ENCODE measurements at places on chromosomes 11 and 22.

DNA sequence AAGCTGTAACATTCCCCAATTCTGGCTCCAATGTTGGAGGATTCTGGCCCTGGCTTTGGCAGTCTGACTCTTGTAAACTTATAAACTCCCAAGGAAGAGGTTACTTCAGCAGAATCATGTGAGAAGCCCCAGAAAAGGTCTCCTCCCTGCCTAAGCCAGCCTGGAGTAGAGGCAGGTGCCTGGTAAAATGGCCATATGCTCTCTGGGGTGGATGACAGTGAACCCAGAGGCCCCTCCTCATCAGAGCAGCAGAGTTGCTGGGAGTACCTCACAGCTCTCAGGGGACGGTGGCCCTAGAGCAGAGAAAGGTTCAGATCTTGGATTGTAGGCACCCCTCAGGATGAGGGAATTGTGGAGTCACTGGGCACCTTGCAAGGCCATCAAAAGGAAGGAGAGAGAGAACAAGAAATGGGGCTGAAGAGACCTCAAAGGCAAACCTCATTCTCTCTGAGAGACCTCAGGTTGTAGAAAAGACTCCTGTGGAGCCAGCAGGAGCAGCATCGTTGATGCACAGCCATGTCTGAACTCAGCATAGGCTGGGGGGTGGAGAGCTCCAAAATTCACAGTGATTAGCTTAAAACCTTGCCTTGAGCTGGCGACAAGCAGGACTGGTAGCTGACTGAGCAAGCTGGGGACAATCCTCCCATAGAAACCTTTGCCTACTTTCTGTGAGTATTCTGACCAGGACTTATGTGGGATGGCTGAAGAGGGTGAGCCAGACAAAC is 4.9 kb upstream of the P2RY6 start:
- peak; percentile 35 for DNase-seq

DNA sequence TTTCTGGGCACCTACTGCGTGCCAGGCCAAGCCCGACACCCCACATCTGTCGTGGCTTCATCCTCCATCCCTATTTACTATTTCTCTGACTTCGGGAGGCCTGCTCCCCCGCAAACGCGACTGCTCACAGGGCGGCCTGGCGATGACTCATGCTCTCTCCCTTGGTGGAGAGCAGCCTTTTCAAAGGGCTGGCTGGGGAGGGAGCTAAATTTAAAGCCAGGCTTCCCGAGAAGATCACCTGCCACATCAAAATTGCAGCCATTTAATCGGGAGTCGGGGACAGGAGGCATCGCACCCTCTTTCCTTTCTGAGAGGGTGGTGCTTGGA is 24.9 kb upstream of the SHISAL1 start:
- DNase-seq, result no peak

GRCh38 chr11:56750190-56750589 is 1.7 kb upstream of the OR9G4 start:
- DNase-seq, result no peak

GRCh38 chr11:5679811-5680210 is 5.1 kb downstream of the TRIM5 start:
- DNase-seq, result no peak

GRCh38 chr11:1440496-1440895 is 46.1 kb downstream of the MOB2 start:
- no peak for DNase-seq

DNA sequence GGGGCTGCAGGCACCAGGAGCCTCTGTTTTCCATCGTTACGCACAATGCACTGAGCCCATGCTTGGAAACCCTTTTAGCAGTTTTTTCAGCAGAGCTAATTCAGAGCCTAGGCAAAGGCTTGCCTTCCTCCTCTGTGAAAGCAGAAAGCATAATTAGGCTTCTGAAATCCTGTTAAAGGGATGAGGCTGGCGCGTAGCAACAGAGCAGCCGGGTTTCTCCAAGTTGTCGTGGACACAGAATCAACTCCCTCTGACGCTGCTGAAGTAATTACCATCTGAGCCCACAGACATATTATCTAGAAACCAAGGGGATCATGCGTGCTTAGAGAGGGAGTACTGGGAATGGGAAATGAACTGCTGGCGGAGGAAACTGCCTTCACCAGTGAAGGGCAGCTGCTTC is 85.4 kb downstream of the MYO18B start:
- no peak for DNase-seq

- DNase-seq, result no peak
These were observed 33.5 kb upstream of the RASL10A start for GRCh38 chr22:29348956-29349355.

- DNase-seq, result no peak
These were observed 48.7 kb upstream of the FDX1 start for GRCh38 chr11:110380836-110381622.

DNA sequence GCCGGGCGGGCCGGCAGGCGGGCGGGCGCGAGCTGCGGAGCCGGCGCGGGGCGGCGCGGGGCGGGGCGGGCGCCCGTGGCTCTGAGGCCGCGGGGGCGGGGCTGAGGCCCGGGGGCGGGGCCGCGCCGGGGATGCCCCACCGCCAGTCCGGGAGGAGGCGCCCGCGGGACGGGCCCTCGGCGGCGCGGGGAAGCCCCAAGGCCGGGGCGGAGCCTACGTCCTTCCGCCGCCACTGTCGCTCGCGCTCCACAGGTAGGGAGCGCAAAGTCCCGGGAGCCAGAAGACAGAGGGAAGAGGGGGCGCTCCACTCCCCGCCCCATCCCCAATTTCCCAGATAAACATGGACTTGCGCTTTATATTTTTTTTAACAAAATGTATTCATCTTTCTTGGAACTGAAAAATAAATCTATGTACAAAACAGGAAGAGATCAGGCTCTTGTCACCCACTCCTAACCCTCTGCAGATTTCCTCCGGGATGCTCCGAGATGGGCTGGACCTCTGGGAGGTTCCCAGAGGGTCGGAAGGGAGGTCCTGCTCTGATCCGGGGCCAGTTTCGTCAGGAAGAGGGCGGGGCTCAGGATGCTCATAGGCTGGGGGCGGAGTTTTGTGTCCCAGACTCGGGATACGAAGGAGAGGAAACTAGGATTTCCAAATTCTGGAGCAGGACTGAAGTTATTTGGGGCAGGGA is at the start of gene MAP4K2:
MAP4K2 (minus strand) TSS at position 57 of the 688 bp plus-strand sequence. CDS start 65 bp downstream, outside the sequence.
- DNase-seq, result peak; percentile 95

DNA sequence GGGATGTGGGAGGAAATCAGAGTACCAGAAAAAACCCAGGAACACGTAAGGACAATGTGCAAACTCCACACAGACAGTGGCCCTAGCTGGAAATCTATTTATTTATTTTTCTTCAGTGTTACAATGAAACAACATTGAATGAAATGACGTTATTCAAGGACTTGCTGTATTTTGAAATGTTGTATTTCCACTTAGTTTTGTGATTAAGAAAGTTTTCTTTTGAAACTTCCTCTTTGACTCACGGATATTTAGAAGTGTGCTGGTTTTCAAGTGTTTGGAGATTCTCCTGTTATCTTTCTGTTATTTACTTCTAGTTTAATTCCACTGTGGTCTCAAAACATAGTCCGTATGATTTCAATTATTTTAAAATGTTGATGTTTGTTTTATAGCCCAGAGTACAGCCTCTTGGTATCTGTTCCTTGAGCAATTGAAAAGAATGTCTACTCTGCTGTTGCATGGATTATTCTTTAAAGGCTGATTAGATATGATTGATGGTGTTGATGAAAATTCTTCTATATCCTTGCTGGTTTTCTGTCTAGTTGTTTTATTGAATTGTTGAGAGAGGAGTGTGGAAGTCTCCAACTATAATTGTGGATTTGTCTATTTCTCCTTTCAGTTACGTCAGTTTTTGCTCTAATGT is 141.0 kb downstream of the ARHGAP20 start:
- DNase-seq, result no peak

- no peak for DNase-seq
These were observed 4.2 kb downstream of the SEPTIN5 start for GRCh38 chr22:19718456-19719049.

- no peak for DNase-seq
These were observed 2102.1 kb upstream of the RAG2 start for GRCh38 chr11:38700111-38700510.

- DNase-seq, result peak; percentile 70
These were observed 248.8 kb downstream of the TBC1D22A start for GRCh38 chr22:47011131-47011858.

- no peak for DNase-seq
These were observed 24.2 kb downstream of the FLI1 start for GRCh38 chr11:128718064-128718463.

GRCh38 chr22:37019309-37020191 is at the start of the genes MPST and TST:
Gene MPST (plus strand): TSS chr22:37019742. CDS start chr22:37019837, 95 bp downstream.
Gene TST (minus strand): TSS chr22:37019447. CDS start chr22:37018732, 715 bp downstream.
- peak; percentile 91 for DNase-seq

- no peak for DNase-seq
These were observed 29.8 kb upstream of the LDHA start for GRCh38 chr11:18364495-18365073.

- DNase-seq, result peak; percentile 46
These were observed 102.2 kb upstream of the FGF3 start for GRCh38 chr11:69921128-69922014.

GRCh38 chr11:75249704-75250103 is 9.1 kb downstream of the TPBGL start:
- DNase-seq, result peak; percentile 30

DNA sequence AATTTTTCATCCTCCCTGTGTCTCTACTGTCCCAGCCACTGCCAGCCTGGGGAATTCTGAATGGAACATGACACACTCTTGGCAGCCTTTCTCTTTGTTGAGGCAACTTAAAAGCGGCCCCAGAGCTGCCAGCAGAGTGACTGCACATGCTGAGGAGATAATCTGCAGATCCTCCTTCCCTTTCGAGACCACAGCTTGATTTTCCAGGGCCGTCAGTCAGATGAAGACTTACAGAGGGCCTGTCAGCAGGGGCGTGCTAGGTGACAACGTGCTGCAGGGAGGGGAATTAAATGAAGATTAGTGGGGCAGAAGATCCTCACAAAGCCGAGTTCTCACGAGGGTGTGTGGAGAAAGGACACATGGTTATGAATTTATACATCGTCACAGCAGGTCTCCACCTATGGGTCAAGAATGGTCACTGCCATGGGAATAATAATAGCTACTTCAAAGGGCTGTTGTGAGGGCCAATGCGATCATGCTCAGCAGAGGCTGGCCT is 193.5 kb upstream of the PITPNB start:
- no peak for DNase-seq

GRCh38 chr11:19892387-19892786 is 179.8 kb downstream of the NAV2 start:
- DNase-seq, result no peak

DNA sequence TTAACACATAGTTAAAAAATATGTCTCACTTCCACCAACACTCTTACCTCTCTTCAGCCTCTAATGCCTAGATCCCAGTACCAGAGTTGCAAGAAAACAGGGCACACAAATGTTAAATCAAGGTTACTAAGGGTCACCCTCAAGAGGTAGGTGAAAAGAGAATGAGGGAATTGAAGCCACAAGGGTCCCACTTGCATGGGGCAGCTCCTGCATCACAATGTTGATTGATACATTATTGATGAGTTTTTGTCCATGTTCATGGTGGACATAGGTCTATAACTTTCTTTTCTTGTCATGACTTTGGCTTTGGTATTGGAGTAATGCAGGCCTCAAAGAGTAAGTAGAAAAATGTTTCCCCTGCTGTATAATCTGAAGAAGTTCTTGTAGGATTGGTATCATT is 46.0 kb upstream of the IGLL5 start:
- no peak for DNase-seq

- no peak for DNase-seq
These were observed 121.4 kb upstream of the CARD18 start for GRCh38 chr11:105260976-105261375.

Data from posterior vena cava (tissue), 2 donors.